Stimulated activated CD4-positive, alpha-beta T cell treated with anti-CD3 and anti-CD28 coated beads, Interleukin-4, amount 100 ng/mL, for 24 hours (primary cell): ENCODE measurements at places on chromosomes 16 and 17.

GRCh38 chr17:35918665-35919064 lies 11.9 kb downstream of the RDM1 start:
- DNase-seq = no peak

- DNase-seq = no peak
Observed at GRCh38 chr16:50964491-50964890, 186.6 kb downstream of the SALL1 start.

- no peak for DNase-seq
Observed at GRCh38 chr17:44844390-44844830, 3.3 kb upstream of the HIGD1B start.

- DNase-seq = no peak
Observed at GRCh38 chr17:55845385-55845784, 94.5 kb downstream of the PCTP start.

DNA sequence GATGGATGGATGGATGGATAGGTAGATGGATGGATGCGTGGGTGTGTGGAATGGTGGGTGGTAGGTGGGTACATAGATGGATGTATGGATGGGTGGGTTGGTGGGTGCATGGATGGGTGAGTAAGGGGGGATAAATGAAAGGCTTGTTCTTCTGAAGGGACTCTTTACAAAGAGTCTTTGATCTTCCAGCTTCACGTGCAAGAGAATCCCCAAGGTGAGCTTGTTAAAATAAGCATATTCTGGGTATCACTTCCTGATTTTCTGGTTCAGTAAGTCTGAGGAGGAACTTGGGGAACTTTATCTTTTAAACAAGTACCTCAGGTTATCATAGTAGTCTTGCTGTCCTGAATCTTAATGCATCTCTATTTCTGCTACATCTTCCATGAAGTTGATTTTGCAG lies 639.1 kb downstream of the MAF start:
- no peak for DNase-seq

- DNase-seq = no peak
Observed at GRCh38 chr16:53745086-53745485, 41.1 kb downstream of the FTO start.

DNA sequence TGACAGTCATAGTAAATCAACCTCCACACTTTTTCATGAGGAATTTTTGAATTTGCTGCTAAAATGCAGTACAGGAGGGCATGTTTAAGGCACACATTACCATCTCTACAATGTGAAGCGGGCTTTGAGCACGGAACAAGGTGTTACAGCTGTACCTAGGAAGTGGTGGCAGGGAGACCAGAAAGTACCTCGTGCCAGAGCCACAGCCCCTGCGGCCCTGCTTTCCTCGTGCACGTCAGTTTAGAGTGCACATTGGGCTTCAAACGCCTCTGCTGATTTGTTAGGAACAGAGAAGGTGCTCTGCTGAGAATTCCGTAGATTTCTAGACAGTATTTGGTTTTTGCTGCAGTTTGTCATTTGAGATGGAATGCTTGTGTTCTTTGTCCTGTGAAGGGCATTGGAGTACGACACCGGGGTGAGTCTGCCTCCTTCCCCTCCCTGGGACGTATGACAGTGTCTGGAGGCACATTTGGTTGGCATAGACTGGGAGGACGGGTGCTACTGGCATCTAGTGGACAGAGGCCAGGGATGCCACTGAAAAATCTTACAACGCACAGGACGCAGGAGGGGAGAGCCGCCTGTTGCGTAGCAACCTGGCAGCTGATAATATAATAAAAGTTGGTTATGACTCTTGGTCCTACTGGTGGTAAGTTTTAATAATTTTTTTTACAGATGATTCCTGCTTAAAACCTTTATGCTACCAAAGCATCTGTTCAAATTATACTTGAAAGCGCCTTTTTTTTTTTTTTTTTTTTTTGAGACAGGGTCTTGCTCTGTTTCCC lies 9.1 kb downstream of the FOXK2 start:
- DNase-seq = no peak

GRCh38 chr17:66983414-66984021 lies 19.0 kb downstream of the CACNG4 start:
- DNase-seq = no peak

DNA sequence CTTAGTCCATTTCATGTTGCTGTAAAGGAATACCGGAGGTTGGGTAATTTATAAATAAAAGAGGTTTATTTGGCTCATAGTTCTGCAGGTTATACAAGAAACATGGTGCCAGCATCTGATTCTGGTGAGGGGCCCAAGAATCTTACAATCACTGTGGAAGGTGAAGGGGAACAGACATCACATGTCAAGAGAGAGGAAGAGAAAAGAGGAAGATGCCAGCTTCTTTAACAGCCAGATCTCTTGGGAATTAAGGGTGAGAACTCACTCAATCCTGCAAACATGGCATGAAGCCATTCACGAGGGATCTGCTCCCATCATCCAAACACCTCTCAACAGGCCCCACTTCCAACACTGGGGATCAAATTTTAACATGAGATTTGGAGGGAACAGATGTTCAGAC lies 49.5 kb downstream of the BMERB1 start:
- no peak for DNase-seq

DNA sequence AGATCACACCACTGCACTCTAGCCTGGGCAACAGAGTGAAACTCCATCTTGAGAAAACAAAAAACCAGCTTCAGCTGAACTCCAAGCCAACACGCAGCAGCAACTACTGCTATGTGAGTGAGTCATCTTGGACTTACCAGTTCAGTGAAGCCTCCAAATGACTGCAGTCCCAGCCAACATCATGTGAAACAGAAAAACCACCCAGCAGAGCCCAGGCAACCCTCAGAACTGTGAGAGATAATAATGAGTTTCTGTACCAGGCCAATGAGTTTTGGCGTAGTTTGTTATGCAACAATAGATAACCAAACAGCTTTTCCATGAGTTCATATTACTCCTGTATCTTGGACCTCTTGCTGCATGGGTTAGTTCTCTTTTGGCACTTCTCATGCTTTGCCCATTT lies 23.3 kb downstream of the PHF12 start:
- peak; percentile 45 for DNase-seq

DNA sequence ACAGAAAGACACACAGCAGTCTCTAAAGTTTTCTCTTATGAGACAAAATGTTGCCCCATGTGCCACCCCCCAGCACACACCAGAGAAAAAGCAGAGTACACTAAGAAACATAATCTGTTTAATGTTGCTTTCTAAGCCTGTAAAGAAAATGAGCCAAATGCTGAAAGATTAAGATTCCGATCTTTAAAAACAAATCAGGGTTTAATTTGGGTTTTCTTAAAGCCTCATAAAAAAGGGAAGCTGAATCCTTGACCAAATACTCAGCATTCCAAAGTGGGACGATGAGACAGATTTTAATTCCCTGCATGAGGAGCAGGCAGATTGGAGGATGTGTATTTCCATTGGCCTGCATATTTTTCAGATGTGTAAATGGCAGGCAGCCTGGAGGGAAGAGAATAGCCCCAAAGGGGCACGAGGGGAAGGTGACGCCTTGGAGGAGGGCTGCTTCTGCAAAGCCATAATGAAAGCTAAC lies 118.4 kb downstream of the COPRS start:
- DNase-seq = no peak

DNA sequence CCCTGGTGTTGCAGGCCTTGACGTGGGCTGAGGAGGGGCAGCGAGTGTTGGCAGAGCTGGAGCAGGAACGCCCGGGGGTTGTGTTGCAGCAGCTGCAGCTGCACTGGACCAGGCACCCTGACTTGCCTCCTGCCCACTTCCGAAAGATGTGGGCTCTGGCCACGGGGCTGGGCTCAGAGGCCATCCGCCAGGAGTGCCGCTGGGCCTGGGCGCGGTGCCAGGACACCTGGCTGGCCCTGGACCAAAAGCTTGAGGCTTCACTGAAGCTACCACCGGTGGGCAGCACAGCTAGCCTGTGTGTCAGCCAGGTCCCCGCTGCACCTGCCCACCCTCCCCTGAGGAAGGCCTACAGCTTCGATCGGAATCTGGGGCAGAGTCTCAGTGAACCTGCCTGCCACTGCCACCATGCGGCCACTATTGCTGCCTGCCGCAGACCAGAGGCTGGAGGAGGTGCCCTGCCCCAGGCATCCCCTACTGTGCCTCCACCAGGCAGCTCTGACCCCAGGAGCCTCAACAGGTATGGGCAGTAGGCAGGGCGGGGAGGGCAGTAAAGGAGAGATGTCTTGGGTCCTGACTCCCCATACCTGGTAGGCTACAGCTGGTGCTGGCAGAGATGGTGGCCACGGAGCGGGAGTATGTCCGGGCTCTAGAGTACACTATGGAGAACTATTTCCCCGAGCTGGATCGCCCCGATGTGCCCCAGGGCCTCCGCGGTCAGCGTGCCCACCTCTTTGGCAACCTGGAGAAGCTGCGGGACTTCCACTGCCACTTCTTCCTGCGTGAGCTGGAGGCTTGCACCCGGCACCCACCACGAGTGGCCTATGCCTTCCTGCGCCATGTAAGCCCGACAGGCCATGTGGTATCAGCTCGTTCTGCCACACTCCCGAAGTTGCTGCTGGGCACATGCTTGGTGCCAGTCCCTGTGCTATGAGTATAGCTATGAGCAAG lies 5.6 kb downstream of the PLEKHG4 start:
- no peak for DNase-seq

DNA sequence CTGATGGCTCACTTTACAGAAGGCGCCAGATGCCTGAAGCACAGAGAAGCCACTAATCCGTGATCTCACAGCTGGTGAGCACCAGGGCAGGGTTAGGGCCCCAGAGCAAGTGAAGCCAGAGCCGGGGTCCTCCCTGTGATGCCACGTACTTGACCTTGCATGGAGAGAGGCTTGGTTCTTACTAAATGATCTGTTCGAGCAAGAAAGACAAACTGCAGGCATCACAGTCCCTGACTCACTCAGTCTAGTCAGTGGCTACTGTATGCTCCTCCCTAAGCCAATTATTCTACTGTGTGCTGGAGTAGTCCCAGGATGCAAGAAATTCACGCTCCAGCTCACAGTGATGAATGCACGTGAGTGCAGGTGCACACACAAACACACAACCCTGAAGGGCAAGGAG lies 55.4 kb downstream of the SDK2 start:
- DNase-seq = no peak

DNA sequence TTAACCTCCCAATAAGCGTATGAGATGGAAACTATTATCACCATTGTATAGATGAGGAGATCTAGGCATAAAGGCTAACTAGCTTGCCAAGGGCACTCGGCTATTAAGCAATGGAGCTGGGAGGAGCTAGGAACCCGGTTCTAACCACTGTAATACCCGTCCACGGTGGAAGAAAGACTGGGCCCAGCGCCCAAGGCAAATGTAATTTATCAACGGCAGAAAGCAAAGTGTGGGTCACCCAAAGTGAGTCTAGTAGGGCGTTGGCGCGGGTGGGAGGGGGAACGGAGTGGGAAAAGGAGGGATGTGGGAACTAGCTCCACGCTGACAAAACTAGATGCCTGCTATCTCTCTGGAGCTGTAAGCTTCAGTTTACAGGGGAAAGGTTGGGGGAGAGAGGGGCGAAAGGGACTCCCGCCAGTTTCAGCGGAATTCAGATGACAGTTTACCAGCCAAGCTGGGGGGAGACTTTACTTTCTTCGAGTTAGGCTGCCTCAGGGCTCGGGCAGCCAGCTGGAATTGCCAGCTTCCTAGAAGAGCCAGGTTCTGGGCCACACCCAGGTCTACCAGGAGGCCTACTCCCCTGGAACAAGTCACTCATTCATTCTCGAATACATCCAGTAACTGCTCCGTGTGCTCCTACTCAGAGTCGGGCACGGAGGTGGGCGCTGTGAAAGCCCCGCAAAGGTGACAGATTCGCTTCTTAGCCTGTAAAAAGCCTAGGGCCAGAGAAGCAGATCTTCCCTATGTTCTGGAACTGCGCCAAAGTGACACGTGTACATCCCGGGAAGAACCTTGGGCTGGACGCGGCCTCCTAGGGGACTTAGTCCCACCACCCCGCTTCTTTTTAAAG lies 837 bp downstream of the LRRC59 start:
- peak; percentile 40 for DNase-seq

DNA sequence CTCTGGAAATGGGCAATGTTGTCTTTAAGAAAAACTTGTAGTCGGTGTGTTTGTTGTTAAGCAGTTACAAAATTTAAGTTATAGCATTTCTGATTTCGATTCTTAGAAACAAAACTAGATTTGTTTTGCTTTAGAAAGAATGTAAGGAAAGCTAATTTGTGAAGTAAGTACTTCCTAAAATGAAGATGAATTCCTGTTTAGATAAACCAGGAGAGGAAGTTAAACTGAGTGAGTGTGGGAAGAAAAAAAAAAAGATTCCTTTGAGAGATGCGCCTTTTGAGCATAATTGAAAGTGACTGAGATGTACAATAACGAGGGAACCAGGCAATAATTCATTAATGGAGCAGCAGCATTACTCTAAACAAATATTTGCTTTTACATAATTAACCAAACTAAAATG lies 52.4 kb upstream of the ALOX12 start:
- no peak for DNase-seq

GRCh38 chr17:19502517-19502916 lies 31.1 kb upstream of the SLC47A1 start:
- peak; percentile 47 for DNase-seq

DNA sequence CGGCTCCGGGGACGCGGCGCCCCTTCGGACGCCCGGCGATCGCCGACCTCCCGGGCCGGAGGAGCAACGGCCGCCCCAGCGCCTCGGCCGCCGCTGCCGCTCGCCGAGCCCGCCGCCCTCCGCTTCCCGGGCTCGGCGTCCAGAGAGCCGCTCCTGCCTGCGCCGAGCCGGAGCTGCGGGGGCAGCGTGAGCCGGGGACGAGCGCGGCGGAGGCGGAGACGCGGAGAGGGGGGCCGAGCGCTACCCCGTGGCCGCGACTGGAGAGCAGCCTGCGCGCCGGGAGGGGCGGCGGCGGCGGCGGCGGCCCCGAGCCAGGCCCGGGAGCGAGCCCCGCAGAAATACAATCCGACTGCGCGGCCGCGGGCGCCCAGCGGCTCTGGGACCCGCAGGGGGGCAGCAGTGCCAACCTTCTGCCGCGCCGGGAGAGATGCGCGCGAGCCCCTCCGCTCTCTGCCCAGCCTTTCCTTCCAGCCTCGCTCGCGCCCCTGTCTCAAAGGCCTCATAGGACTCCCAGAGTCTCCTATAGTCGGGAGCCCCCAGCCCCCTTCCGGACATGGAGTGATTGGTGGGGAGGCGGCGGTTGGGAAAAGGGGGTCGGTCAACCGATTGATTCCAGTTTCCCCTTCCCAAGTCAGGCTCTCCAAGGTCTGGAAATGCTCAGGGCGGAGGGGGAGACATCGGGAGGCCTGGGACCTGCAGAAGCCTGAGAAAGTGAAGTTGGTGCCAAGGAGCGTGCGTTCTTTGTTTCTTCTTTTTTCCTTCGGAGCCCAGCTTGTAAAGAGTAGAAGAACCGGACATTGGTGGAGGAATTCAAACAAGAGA lies 1.0 kb upstream of the SDK2 start:
- DNase-seq = peak; percentile 15

GRCh38 chr17:67532326-67532871 lies 155.3 kb downstream of the PITPNC1 start:
- no peak for DNase-seq

GRCh38 chr16:58198022-58198683 lies at the start of gene CSNK2A2:
Gene CSNK2A2 (minus strand): TSS chr16:58198106. CDS start chr16:58197736, 370 bp downstream.
- DNase-seq = peak; percentile 74
